ENCODE measurements at places on chromosomes 6 and 20.

GRCh38 chr6:154605178-154605881, 94.8 kb upstream of the CNKSR3 start:
- DNase-seq, result no peak

DNA sequence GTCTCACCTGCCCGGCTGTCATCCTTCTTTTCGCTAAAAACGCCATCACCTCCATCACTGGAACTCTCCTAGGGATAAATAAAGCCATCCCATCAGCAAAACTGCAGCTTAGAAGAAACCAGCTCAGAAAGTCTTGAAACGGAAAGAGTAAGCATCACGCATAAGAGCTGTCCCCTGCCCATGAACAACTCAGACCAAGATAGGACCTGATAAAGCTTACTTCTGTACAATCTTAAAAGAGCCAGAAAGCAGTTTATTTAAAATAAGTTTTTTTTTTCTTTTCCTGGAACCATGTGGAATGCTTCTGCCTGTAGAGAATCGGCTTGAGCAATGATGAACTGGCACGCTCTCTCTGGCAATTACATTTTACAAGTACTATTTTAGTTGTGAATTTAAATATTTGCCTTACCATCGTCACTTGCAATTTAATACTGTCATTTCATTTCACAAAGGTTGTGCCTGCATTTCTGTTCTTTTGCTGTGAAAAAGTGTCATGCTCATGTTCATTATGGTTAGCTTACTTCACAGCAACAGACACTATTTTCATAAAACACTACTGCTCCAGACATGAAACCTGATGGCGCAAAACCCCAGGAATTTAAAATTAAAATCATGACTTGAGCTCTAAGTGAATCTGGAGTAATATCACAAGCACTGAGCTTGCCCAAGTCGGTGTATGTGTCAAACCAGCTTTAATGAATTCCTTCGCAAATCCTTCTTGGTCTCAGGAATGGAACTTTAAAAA, 59.6 kb upstream of the EMILIN3 start:
- DNase-seq, result no peak

- no peak for DNase-seq
Observed at GRCh38 chr6:53608396-53608795, 57.2 kb downstream of the KLHL31 start.

DNA sequence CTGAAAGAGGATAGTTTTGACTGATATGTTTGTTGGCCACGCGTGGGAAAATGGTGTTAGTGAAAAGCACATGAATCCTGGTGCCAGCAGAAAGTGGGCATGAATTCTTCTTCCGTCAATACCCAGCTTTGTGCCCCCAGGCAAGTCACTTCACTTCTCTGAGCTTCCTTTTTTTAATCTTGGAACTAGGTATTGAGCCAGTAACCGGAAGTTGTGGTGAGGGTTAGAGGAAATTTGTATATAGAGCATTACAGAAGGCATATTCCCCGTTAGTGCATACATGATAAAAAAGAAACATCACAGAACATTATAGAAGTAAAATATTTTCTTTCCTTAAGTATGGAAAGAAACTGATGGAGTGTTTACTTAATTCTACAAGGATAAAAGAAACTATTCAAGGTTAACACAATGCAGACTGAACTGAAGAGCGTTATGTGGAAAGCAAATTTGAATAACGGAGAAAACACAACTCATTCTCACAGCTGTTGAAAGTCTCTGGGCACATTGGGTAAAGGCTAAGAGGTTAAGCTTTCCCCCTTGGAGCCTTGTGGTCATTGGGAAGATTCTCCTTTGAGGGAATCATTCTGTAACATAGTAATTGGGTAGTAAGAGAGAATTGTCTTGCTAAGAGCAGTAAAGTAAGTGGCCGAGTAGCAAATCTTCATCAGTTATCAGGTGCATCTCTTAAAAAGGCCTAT, 223.1 kb downstream of the BCAS1 start:
- no peak for DNase-seq

DNA sequence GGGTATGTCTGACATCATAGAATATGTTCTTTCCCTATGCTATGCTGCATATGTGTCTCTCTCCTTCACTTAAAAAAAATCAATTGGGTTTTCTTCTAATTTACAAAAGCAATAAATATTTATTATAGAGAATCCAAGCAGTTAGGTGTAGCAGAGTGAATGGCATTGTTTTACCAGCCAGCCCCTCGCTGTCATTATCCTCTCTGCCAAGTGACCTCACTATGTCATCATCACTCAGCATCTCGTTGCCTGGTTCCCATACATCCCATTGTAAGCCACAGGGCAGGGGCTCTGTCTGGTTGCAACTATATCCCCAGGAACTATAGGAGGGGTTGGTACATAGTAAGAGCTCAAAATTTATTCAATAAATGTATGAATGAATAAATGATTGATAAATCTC, 31.3 kb downstream of the KIAA0319 start:
- no peak for DNase-seq

- no peak for DNase-seq
Observed at GRCh38 chr6:167078745-167079144, 44.2 kb upstream of the CCR6 start.

DNA sequence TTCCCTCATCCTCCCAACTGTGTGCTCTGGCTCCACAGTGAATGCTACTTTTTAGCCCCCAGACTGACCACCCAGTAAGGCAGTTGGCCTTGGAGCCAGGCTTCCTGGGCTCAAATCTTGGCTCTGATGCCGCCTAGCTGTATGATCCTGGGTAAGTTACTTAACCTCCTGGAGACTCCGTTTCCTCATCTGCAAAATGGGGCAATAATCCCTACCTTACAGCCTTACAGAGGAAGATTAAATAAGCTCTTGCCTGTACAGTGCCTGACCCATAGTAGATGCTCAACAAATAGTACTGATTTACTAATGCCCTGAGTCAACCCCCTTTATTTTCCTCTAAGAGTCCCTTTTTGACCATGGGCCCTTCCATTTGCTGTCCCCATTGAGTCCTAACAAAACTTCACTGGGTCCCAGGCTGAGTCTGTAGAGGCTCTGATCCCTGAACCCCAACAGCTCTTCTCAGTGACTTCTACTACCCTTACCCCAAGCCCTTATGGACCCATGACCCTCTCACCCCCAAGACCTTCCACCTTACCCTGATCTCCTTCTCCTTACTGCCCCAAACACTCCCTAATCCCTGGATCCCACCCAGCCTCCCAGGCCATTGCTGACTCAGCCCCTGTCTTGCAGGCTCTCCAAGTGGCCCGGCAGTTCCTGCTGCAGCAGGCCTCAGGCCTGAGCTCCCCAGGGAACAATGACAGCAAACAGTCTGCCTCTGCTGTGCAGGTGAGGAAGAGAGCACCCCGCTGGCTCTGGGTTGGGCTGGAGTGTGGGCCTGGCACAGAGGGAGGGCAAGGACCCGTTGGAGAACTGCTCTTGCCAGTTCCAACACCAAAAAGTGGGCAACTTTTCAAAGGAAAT, 31.4 kb downstream of the FOXP4 start:
- no peak for DNase-seq

DNA sequence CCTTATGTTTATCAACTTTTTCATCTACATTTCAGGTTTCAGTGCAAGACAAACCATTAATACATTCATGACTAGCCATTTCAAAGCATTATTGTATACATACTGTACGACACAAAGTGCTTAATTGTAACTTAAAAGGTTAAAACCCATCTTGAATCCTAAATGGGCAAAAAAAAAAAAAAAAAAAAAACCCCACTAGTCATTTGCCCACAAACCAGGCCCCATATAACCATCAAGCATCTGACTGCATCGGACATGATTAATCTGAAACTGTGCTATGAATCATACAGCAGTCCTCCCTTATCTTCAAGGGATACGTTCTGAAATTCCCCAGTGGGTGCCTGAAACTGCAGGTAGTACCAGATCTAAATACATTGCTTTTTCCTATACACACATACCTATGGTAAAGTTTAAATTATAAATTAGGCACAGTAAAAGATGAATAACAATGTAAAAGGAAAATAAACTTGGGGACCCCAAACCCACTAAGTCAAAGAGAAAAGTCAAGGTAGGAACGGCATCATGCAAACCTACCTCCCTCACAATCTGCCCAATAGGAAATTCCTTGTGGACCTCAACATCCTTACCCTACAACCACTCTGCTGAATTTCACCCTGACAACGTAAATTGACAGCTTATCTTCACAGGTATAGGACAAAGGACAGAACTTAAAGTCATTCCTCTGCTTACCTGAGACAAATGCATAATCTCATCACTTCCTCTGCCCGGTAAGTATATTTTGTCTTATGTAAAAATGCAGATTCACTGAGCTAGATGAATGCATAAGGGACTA, 14.3 kb downstream of the B4GALT5 start:
- DNase-seq, result no peak

- no peak for DNase-seq
Observed at GRCh38 chr6:147447835-147448611, 60.5 kb upstream of the SAMD5 start.

DNA sequence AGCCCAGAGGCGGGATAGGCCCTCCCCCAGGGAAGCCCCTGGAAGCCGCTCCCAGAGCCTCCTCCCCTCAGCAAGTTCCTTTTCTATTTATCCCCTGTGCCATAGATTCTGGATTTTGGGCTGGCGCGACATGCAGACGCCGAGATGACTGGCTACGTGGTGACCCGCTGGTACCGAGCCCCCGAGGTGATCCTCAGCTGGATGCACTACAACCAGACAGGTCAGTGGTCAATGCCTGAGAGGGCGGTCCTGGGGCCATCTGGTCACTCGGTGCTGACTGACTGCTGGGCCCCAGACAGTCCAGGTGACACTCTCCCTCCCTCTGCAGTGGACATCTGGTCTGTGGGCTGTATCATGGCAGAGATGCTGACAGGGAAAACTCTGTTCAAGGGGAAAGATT, 6.2 kb downstream of the MAPK13 start:
- no peak for DNase-seq

GRCh38 chr6:115767931-115768330, 292.8 kb downstream of the FRK start:
- DNase-seq, result no peak

- DNase-seq, result no peak
Observed at GRCh38 chr20:33719277-33719988, 677 bp downstream of the PXMP4 start.

- no peak for DNase-seq
Observed at GRCh38 chr6:107101686-107102413, 13.5 kb downstream of the BEND3 start.

GRCh38 chr6:120278689-120279396, 929.3 kb upstream of the MAN1A1 start:
- no peak for DNase-seq

DNA sequence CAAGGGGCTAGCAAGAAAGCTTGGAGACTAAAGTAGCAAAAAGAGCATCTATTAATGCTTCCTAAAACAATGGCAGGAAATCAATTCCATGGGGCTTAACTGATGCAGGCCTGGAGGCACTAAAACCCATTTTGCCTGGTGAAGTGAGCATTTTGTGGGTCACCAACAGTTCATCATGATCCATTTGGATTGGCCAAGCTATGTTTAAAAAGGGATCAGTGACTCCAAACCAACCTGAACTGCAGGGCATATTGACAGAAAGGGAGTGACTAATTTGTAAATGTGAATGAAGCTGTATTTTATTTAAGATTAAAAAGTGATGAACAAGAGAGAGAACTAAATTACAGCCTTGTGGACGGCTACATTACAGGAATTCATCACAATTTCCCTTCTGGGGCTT, 132.0 kb downstream of the PCSK2 start:
- DNase-seq, result no peak

- no peak for DNase-seq
Observed at GRCh38 chr6:27066381-27066780, 181.1 kb upstream of the PRSS16 start.

DNA sequence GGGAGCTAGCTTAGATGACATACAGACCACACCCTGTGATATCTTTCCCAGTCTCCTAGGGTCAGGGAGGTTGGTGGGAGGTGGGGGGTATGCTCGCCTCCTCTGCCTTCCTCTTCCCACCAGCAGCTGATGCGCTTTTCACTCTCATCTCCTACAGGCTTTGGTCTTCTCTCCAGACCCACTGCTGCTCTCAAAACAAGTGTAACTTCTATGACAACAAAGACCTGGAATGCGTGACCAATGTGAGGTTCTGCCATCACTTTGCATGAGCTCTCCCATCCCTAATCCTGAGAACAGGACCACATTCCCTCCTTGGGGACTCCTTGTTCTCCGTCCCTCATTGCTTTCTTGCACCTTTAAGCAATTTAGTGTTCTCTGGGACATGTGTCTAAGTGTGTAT, 2.7 kb downstream of the CTSA start:
- no peak for DNase-seq

GRCh38 chr6:136548582-136549299, 1.5 kb downstream of the MAP7 start:
- DNase-seq, result no peak

DNA sequence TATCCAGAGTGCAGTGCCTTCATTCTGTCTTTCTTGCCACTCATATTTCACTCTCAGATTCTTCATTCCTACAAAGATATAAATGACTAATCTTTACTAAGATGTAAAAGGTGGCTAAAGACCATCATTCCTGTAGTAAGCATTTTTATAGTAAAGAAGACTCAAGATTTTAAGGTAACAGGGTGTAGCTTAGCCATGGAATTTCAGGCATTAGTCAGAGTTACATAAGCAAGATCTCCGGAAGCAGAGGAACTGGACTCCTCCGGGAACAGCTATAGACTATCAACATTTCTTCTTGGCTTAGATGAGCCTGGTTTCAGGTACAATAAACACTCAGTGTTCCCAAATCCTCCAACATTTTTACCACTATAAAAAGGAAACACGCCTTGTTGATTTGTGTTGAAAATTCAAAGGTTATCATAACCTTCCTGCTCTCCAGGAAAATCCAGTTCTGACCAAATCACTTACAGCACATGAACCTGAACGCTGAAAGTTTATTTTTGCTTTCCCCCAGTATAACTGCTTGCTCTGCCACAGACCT, 23.7 kb downstream of the SERPINB1 start:
- no peak for DNase-seq

DNA sequence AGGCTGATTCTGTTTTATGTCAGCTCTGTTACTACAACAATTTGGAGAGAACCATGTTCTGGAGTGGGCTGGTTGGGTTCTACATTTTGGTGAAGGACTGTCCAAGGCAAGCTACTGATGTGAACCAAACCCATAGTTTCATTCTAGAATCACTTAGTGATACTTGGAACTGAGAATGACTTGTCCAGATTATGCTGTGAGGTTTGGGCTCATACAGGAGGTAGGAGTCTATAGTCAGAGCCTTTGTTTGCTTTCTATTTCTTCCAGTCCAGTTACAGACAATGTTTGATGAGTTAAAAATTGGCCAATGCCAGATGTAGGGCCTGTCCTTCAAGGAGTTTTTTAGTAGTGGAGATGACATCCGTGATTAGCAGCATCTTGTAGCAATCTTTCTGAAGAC, 97.9 kb downstream of the LRRC1 start:
- DNase-seq, result no peak

- DNase-seq, result no peak
Observed at GRCh38 chr20:29443819-29444218, 1813.6 kb upstream of the DEFB115 start.

GRCh38 chr6:32659856-32660595, 6.4 kb downstream of the HLA-DQB1 start:
- DNase-seq, result no peak
